ENCODE measurements at places on chromosomes 5 and 9. TPM values are rescaled to one million over a fixed set of nuclear protein-coding genes. Genes with fewer than 3 reads are reported as not detected.

The IFNA5 gene
- total RNA-seq: not detected

The SLC6A3 gene
- 2.7 TPM for total RNA-seq

The WDR38 gene
- not detected for total RNA-seq

The GRM6 gene
- total RNA-seq: 38.8 TPM

The SVEP1 gene
- 27.3 TPM for total RNA-seq

The TMEM174 gene
- not detected for total RNA-seq

The TAF11L11 gene
- not detected for total RNA-seq

The ZNF366 gene
- total RNA-seq: 2.5 TPM

The SMIM33 gene
- total RNA-seq: not detected

The TOMM5 gene
- 62.6 TPM for total RNA-seq

The MAMDC2 gene
- total RNA-seq: 20.3 TPM

The ALDH7A1 gene
- 84.9 TPM for total RNA-seq

The CATSPER3 gene
- not detected for total RNA-seq

The NIPAL4 gene
- not detected for total RNA-seq

The MPDZ gene
- 110 TPM for total RNA-seq

The MTREX gene
- 130 TPM for total RNA-seq

The PCDHB12 gene
- 15.0 TPM for total RNA-seq

The GPR21 gene
- total RNA-seq: 7.7 TPM

The DMRT3 gene
- 0.22 TPM for total RNA-seq

The SLC6A19 gene
- 0.27 TPM for total RNA-seq

The LCN1 gene
- 13.0 TPM for total RNA-seq

The BRINP1 gene
- total RNA-seq: 15.3 TPM

The SH3GL2 gene
- total RNA-seq: 18.0 TPM

The C9orf50 gene
- 0.71 TPM for total RNA-seq

The FOXD4 gene
- 0.82 TPM for total RNA-seq

The PFN3 gene
- total RNA-seq: not detected

The AFF4 gene
- total RNA-seq: 126 TPM

The COL15A1 gene
- 92.2 TPM for total RNA-seq

The PHF24 gene
- 11.2 TPM for total RNA-seq

The SPATA31C1 gene
- not detected for total RNA-seq

The PCDHB15 gene
- 14.5 TPM for total RNA-seq

The RASEF gene
- total RNA-seq: 2.8 TPM

The PCDHA1 gene
- total RNA-seq: 0.71 TPM

The BNC2 gene
- 24.6 TPM for total RNA-seq

The TERT gene
- 1.8 TPM for total RNA-seq

The TEX53 gene
- not detected for total RNA-seq

The GFPT2 gene
- total RNA-seq: 17.5 TPM

Measured in camera-type eye (tissue), 1 donor.